ENCODE measurements at places on chromosomes 2 and 18.
A peak's percentile ranks its signal among the peaks of the same experiment; 100 is the strongest.

- DNase-seq: no peak
Measured at GRCh38 chr2:124763611-124764010, 738.5 kb downstream of the CNTNAP5 start.

DNA sequence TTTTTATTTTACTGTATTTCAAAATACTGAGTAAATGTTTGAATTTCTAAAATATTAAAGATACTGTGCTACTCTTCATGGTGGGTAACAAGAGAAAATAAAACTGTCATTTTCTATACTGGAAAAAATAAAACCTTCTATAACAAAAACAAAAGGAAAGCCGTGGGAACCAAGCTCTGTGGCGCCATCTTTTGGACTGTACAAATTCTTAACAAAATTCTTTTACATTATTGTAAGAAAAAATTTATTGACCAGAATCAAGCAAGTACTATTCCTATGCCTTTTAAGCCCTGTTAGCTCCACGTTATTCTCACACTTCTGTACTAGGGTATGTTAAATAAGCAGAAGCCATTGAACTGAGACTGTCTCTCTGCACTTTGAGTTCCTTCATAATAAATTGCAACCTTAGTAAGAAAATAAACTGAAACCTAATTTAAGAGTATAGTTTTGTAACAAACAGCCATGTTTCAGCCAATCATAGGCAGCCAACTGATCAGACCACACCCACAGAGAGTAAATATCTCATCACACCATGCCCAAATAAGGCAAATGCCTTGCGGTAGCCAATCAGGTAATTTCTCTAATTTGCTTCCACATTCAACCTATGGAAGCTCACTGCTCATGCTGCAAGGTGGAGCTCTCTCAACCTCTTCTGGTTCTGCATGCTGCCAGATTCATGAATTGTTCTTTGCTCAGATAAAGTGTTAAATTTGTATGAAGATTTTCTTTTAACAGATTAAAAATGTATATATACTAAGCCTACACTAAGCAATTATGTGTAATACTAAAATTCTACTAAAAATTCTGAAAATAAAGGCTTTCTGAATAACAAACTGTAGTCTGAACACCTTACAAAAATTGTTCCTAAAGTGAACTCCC is 42.2 kb downstream of the HIBCH start:
- DNase-seq: peak; percentile 31

GRCh38 chr18:22467760-22468553 is 50.2 kb upstream of the CTAGE1 start:
- peak; percentile 91 for DNase-seq

- DNase-seq: no peak
Measured at GRCh38 chr2:233068762-233069418, 8.7 kb downstream of the INPP5D start.

GRCh38 chr2:200056105-200056504 is 100.7 kb downstream of the MAIP1 start:
- no peak for DNase-seq

- peak; percentile 42 for DNase-seq
Measured at GRCh38 chr2:195563857-195564512, 93.0 kb upstream of the SLC39A10 start.

DNA sequence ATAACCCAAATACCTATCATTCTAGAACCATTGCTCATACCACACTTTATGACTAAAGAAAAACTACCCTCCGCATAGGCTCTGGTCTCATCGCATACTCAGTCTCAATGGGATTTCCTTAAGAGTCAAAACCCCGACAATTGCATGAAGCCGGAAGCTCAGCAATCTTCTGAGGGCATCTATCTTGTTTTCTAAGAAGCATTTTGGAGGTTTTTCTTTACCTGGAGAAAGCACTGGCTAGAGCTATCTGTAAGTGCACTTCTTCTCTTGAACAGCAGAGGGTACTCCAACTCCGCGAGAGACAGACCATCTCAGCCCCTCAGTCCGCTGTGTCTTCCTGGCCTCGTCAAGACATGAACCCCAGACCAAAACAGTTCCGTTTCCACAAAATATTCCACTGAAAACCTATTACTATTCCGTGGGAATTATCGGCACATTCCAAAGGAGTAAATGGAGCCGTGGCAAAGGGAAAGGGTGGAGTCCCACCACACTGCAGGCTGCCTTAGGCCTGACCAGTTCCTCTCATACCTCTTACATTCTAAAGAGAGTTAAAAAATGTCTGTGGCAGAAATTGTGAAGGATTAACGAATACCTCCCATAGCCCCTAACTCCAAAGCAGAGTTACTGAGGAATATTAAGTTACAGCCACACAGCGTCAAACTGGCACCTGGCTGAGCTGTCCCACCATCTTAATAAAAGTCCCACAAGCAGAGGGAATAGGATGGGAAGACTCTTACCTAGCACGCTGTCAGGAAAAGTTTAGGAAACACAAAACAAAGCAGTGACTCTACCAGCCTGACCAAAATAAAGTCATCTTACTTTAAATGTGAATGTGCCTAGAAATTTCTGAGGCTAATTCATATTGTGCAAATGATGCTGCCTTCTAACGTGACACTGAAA is 325.6 kb upstream of the VRK2 start:
- DNase-seq: peak; percentile 46

DNA sequence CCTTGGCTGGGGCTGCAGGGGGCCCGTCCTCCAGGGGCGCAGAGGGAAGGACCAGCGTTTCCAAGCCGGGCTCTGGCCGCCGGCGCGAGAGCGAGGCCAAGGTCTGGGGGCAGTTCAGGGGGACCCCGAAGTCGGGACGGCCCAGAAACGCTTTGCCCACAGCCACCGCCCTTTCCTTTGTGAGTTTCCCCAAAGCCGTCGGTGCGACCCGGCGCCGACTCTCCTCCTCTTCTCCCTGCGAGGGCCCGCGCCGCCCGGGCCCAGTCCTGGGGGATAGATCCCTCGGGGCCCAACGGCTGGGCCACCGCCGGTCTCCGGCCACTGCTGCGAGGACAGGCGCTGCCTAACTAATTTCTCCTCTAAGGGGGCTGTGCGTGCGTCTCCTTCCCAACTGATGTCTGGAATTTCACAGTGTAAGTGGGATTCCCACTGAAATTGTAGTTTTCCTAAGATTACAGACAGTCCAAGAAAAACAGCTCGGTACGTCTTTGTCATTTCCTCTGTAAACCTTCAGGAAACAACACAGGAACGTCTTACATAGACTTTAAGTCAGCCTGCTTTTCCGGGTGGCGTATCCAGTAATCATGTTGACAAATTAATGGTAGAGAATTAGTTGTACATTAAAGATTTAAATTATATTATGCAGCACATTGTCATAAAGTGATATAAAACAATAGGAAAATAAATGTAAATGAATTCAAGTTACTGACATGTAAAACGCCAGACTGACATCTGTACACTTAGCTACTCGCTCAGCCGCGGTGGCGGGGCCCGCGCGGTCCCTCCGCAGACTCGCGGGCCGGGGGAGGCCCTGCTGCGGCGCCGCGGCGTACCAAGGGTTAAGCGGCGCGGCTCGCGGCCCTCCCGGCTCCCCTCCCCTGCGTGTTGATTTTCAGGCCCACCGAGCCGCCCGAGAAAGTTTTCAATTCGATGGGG is 139.4 kb upstream of the SIX3 start:
- DNase-seq: no peak

DNA sequence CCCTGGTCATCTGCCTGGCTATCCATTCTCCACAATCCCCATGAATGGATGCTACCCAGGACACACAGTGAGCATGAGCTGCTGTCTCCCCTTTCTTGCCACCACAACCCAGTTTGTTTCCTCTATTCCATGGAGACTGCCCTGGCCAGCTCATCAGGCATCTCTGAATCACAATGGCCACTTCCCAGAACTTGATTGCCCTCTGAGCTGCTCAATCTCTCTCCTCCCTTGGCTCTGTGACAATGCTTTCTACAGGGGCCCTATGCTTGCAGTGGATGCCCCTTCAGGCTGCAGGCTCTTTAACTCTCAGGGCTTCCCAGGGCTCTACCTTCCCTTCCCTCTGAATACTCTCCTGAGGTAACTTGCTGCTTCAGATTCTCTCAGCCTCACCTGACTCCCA is 14.4 kb upstream of the SLC4A5 start:
- DNase-seq: no peak

DNA sequence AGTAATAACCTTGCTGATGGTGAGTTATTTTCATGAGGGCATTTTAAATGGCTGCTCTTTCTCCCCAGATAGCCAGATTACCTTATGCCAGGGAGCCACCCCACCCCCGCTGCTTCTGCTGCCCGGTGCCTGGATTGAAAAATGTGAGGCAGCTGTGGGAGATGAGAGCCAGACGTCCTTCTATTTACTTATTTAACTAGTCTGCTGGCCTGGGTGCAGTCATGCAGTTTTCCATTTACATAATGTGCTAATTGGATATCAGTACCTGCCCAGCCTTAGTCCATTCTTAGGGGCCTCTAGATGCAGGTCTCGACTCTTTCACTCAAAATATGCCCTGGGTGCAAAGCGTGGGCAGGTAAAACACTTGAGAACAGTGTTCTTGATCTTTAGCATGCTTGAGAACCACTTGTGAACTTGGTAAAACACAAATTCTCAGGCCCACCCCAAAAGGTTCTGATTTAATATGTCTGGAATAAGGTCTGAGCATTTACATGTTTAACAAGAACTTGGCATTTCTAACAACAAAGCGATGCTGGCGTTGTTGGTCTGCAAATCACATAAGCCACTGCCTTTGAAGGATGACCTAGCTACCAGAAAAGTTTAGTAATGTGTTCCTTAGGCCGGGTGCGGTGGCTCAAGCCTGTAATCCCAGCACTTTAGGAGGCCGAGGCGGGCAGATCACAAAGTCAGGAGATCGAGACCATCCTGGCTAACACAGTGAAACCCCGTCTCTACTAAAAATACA is 154.3 kb downstream of the NRP2 start:
- DNase-seq: no peak

DNA sequence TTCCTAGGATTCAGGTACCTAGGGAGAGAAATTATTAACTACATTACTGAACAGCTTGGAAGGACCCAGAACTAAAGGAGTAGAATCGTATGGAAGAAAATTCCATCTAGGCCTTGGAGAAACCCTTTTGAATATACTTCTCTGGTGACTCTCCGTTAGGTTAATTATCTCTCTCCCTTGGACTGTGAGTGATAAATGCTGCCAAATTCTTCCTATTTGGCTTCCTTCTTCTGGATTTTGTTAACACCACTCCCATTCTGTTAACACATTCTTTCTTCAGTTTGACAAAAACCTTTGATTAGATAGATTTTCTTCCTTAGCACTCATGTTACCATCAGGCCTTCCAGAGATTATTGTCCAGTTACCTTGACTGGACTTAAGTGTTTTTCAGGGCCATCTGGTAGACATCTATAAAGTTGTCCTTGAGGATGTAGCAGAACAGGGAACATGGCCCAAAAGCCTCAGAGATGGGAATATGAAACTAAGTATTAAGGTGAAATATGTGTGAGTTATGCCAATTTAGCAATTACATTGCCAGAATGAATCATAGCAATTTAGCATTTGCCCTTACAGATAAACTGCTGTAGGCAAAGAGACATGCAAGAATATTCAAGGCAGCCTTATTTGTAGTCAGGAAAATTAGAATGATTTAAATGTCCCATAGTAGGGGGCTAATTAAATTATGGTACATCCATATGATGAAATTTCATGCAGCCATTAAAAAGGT is 6.7 kb downstream of the CYP27A1 start:
- DNase-seq: no peak

All from amniotic stem cell (primary cell).